ENCODE measurements at places on chromosomes 3 and 15.

- no peak for DNase-seq
These were observed 129.3 kb downstream of the ADAMTSL3 start for GRCh38 chr15:83783227-83783626.

DNA sequence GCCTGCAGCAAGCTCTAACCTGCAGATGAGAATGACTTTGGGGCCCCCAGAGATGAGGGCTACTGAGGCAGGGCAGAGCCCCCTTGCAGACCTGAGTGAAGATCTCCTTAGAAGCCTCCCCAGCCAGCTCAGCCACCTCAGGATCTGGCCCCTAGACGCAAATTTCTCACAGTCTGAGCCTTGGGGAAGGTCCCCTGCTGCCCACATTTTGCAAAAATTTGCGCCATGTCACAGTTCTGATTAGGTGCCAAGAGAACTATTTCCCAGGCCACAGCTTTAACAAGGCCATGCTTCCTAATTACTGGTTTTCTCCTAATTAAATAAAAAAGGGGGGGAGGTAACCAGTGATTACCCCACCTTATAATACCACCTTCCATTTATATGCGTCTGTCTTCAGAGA lies 81.0 kb upstream of the HES1 start:
- no peak for DNase-seq

DNA sequence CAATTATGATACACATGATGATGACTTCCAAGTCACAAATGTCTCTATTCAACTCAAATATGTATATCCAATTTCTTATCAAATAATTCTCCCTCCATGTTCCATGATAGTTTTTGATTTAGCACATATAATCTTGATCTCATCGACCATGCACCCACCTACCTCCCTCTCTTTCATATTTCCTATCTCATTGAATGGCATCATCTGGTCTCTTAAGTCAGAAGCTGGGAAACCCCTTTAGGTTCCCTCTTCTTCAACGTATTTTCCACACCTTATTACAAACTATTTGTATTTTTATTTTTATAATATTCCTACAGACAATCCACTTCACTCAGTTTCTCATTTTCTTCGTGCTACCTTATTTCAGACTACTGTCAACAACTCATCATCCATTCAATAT lies 56.9 kb upstream of the DPH6 start:
- DNase-seq, result no peak

DNA sequence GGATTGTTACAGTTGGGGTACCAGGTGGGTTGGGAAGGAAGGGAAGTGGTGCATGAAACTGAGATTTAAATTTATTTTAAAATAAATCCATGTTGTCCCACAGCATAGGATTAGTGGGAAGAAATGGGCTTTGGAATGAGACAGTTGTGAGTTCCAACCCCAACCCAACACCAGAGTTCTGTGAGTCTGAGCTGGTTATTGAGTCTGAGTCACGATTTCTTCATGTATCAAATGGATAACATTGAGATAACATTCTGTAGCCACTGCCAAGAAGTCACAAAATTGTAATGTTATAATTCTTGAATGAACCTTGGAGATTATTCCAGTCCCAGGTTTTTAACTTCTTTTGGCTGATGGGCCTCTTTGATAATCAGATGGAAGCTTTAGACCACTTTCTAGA lies 13.7 kb downstream of the IFT122 start:
- DNase-seq, result no peak

GRCh38 chr3:71580636-71581456 lies 2.7 kb downstream of the FOXP1 start:
- no peak for DNase-seq

DNA sequence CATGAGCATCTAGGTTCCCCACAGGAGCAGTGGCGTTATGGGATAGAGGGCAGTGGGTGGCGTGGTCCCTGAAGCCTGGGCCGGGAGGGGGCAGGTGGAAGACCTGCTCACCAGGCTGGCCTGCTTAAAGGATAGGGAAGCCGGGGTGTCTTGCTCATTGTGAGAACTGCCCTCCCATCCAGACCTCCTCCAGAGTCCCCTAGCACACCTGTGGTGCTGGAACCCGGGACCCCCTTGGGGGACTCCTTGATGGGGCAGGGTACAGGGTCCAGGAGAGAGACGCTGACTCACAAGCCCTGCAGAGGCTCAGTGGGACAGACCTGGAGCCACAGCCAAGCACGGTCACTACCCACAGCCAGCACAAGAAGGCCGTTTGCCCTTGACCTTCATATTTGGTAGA lies 2.8 kb upstream of the RHCG start:
- DNase-seq, result no peak

DNA sequence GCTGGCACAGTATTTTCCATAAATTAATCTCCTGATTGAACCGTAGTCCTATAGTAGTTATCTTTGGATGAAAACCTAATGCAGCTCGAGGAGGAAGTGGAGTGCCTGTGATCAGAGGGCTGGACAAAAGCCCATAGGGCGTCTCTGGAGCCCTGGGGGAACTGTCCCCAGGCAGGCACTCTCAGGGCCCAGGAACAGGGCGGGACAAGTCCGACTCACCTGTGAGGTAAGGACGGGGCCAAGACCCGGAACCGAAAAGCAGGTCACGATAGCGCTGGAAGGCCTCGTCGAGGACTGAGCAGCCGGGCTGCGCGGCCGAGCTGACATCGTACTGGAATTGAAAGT lies 341 bp downstream of the HEXA start:
- DNase-seq, result peak; percentile 59

DNA sequence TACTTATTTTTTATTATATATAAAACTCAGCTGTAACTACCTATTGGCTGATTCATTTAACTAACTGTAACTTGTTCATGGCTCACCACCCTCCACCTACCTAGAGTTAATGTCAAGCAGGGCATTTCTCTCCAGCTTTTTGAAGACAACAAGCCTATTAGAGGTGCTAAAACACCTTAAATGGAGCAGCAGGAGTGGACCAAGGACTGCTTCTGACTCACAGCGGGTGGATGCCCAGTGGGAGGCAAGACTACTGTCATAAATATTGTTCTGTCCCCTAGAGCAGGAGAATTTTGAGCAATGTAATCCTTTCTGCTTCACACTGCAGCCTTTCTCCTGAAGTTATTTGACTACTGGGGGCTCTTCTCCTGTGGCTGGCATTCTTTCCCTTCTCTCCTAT lies 146.9 kb downstream of the CLSTN2 start:
- DNase-seq, result no peak

- no peak for DNase-seq
These were observed 35.6 kb downstream of the MAP2K5 start for GRCh38 chr15:67578020-67578600.

DNA sequence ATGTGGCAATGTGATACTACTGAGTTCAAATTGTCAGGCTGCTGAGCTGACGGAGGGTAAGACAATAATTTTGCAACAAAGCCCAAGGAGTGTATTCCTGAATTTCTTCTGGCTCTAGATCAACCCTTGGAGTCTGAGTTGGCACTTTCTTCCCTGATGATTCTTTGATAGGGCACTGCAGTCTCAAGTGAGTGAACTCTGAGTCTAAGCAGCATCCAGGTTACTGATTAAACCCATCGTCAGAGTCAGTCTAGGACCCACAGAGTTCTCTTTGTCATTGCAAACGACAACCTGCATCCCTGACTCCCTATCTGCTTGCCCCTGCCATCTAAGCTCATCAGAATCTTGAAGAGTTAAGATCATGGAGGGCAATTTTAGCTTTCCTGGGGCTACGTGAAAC lies 58.6 kb downstream of the MME start:
- DNase-seq, result no peak

DNA sequence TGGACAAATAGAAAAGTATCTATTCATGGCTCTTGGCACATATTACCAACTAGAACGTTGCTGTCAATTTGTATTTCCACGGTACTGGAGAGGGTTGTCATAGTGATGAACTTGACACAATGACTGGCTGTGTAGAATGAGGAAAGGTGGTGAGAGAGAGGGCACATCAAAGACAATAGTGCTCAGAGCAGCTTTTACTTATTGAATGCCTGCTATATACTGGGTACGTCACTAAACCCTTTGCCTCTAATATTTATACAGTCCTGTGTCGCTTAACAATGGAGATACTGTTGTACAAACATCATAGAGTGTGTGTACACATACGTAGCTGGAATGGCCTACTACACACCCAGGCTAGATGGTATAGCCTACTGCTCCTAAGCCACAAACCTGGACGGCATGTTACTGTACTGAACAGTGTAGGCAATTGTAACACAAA lies 8.3 kb downstream of the TMPRSS7 start:
- no peak for DNase-seq

DNA sequence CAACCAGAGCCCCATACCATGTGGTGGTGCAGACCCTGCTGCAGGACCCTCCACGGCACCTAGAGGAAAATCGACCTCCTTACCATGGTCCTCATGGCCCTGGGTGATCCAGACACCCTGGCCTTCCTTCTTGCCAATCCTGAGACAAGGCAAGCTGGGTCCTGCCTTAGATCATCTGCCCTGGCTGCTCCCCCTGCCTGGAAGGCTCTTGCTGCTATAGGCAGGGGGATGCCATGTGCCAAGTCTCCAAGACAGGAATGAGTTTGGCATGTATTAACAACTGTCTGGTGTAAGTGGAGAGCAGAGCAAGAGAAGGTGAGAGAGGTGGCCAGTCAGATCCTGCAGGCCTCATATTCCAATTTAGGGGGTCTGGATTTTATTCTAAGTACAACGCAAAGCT lies 7.5 kb downstream of the HEG1 start:
- no peak for DNase-seq

DNA sequence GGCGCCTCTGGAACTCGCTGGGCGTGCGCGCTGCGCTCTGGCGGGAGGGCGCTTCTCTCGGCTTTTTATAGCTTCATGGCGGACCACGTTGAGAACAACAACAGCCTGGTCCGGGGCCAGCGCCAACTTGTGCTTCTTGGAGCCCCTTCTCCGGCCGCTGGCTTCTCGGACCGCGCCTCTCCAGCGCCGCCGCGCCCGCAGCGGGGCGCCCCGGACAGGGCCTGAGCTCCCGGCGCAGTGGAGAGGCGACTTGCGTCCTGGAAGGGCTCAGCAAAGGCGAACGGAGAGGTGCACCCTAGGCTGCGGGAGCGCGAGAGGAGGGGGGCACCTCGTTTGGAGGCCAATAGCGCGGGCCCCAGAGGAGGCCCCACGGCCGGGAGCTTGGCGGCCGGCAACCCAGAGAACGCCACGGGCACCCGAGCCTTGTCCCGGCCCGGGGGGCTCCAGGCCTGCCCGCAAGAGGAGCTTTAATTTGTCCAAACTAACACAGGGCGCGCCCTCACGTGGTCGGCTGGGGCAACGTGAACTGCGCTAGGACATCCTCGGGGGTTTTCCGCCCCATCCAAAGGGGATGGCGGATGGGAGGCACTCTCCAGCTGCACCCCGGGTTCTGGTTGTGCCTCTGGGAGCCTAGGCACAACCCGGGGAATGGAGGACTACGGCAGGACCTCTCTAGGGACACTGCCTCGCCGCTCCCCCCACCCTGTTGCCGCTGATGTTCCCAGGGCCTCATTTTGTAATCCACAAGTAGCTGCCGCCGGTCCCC lies 37.8 kb downstream of the HMCES start:
- DNase-seq, result peak; percentile 81

GRCh38 chr3:25910997-25911396 lies 121.1 kb downstream of the OXSM start:
- peak; percentile 5 for DNase-seq

DNA sequence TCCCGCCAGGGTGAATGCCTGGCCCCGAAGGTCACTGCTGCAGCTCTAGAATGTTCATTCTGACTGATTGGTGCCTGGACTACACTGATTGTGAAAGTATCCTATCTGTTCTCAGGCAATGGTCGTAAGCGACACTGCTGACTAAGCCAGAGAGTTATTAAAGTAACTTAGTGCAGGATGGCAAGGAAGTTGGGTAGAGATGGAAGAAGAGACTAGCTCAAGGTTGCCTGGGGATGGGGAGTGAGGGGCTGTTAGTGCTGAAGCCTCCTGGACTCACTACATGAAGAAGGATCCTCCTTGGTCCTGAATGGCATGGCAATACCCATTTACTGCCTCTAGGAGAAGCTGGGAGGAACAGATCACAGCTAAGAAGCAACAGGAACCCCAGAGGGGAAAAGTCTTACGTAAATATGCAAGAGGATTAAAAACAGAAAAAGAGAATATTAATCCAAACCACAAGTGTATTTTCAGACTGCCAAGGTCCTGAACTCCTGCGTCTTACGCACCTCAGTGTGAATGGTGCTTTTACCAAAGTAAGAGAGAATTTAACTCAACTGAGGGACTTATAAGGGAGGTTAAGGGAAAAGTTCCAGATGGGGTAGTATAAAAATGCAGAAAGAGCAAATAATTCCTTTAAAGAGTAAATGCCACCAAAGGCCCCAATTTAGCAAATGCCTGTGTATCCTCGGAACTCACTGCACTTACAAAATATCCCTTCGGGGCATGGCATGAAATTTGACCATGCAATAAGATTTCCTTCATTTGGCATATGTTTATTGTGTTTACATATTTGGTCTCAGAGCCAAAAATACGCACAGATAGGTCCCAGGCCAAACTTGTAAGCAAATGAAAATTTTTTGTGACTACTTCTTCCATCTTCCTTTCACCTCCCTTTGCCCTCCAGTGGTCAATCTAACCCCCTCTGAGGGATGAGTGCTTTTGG lies 64.0 kb upstream of the DGKG start:
- no peak for DNase-seq

- DNase-seq, result no peak
These were observed 295.7 kb downstream of the UNC13C start for GRCh38 chr15:54273928-54274327.

DNA sequence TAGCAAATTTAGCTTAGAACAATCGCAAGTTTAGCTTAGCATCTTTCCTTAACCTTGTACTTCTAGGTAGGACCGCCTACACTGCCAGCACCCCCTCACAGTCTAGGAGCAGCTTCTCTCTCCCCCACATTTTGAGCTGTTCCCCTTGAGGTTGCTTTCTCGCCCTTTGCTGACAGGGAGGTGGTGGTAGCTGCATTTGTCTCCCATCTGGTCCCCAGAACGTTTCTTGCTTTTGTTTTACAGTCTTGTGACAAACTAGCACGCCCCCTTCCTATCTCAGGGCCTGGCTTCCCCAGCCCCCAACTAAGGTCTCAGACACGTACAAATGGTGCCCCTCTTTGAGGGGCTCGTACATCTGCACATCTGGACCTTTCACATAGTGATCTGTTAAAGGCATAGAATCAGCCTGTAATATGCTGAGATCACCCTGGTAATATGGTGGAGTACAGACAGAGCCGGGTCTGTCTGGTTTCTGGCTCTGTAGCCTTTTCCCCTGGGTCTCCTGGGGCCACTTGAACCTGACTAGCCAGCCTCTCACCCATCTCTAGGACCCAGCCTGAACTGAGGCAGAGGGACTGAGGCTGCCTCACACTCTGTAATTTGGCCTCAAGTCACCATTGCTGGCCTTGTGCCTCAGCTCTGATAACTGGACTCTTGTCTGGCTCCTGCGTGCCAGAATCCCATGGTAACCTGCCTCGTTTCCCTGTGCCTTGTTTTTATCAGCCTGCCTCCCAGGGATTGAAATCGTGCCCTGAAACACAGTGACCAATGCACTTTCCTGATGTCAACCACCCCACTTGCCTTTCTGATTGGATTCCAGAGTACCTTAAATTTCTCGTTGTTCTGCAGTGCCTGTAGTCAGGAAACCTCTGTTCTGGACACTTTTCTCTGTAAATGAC lies 27.7 kb downstream of the CRTC3 start:
- DNase-seq, result no peak

GRCh38 chr15:50440932-50441331 lies 16.7 kb downstream of the USP8 start:
- no peak for DNase-seq
